ENCODE measurements at places on chromosomes 5 and 9. TPM values are rescaled to one million over a fixed set of nuclear protein-coding genes. Genes with fewer than 3 reads are reported as not detected.

The SOWAHA gene
- 13.0 TPM for total RNA-seq

The FOXD4L5 gene
- total RNA-seq: not detected

The SLC23A1 gene
- total RNA-seq: not detected

The QRFP gene
- total RNA-seq: not detected

The C9orf153 gene
- total RNA-seq: not detected

The PCDHGA5 gene
- total RNA-seq: 1.6 TPM

The INSL4 gene
- total RNA-seq: not detected

The DRD1 gene
- not detected for total RNA-seq

The FST gene
- 26.6 TPM for total RNA-seq

The TMEM252 gene
- not detected for total RNA-seq

The IL13 gene
- total RNA-seq: not detected

The NR4A3 gene
- not detected for total RNA-seq

The ISCA1 gene
- total RNA-seq: 25.1 TPM

The SLC6A18 gene
- not detected for total RNA-seq

The ZBED3 gene
- total RNA-seq: under 0.01 TPM

The EFNA5 gene
- 34.2 TPM for total RNA-seq

The PCDHA3 gene
- 0.39 TPM for total RNA-seq

The PDE8B gene
- total RNA-seq: not detected

The ROR2 gene
- 21.6 TPM for total RNA-seq

The UGCG gene
- 11.8 TPM for total RNA-seq

The PPP2R2B gene
- total RNA-seq: under 0.01 TPM

The SLU7 gene
- total RNA-seq: 64.0 TPM

The SLC34A1 gene
- total RNA-seq: 0.39 TPM

The TERT gene
- not detected for total RNA-seq

The DOCK2 gene
- total RNA-seq: 1.2 TPM

The SPINK13 gene
- total RNA-seq: not detected

The SPATA6L gene
- total RNA-seq: 4.7 TPM

The RLN2 gene
- total RNA-seq: not detected

The GLRA1 gene
- total RNA-seq: not detected

The EGFLAM gene
- total RNA-seq: 1.6 TPM

The ADGRV1 gene
- 0.39 TPM for total RNA-seq

The ROPN1L gene
- 3.9 TPM for total RNA-seq

The HTR4 gene
- not detected for total RNA-seq

The SPINK1 gene
- not detected for total RNA-seq

The KDM3B gene
- 65.1 TPM for total RNA-seq

The MATR3 gene
- 183 TPM for total RNA-seq

The ERCC8 gene
- 25.6 TPM for total RNA-seq

The EDIL3 gene
- total RNA-seq: 1.6 TPM

The SPRY4 gene
- 2.0 TPM for total RNA-seq

The PCDH12 gene
- not detected for total RNA-seq

The SOX30 gene
- not detected for total RNA-seq

The GARNL3 gene
- 6.2 TPM for total RNA-seq

The RANBP3L gene
- not detected for total RNA-seq

The CCDC183 gene
- 0.39 TPM for total RNA-seq

The BRD3OS gene
- 17.7 TPM for total RNA-seq

The TAF7 gene
- total RNA-seq: 60.9 TPM

The OTP gene
- not detected for total RNA-seq

The CDH6 gene
- total RNA-seq: not detected

The PAXX gene
- 16.8 TPM for total RNA-seq

The CYLC2 gene
- not detected for total RNA-seq

The CNTFR gene
- total RNA-seq: not detected

The CCDC152 gene
- total RNA-seq: 0.39 TPM

The PJA2 gene
- 94.6 TPM for total RNA-seq

Data from placental epithelial cell (primary cell).